ENCODE measurements at places on chromosomes 12 and 14. TPM values are rescaled to one million over a fixed set of nuclear protein-coding genes. Genes with fewer than 3 reads are reported as not detected.
A peak's percentile ranks its signal among the peaks of the same experiment; 100 is the strongest.

- DNase-seq, result no peak
Observed at GRCh38 chr12:54937376-54937775, 47.2 kb downstream of the TESPA1 start.

DNA sequence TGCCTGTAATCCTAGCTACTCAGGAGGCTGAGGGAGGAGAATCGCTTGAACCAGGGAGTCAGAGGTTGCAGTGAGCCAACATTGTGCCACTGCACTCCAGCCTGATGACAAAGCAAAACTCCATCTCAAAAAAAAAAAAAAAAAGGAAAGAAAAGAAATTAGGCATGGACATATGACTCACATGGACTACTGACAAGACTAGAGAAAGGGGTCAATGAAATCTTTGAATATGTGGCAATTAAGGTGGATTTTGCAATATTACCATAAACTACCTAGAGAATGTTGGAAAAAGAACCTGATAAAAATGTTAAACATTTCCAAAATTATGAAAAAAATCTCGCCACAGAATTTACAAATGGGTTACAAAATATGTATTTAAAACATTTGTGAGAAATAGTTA lies 873.6 kb downstream of the C12orf50 start:
- no peak for DNase-seq

- no peak for DNase-seq
Observed at GRCh38 chr12:52394836-52395405, 9.5 kb upstream of the KRT84 start.

GRCh38 chr12:87861791-87862190 lies 167.4 kb downstream of the C12orf50 start:
- no peak for DNase-seq

DNA sequence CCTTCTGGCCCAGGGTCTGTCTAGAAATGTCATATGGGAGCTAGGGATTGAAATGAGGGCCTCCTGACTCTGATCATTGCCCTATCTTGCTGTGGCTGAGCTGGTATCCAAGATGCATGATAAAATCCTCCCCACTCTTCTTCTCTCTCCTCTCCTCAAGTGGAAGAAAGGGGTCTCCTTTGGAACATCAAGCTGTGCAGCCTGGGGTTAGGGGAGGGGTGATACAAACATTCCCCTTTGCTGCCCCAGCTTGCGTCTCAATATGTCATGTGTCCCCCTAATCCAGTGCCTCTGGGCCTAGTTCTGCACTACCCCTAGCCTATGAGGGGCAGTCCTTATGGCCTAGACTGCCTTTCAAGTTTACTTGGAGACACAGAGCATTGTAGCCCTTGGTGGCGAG lies 8.5 kb downstream of the RDH16 start:
- no peak for DNase-seq

DNA sequence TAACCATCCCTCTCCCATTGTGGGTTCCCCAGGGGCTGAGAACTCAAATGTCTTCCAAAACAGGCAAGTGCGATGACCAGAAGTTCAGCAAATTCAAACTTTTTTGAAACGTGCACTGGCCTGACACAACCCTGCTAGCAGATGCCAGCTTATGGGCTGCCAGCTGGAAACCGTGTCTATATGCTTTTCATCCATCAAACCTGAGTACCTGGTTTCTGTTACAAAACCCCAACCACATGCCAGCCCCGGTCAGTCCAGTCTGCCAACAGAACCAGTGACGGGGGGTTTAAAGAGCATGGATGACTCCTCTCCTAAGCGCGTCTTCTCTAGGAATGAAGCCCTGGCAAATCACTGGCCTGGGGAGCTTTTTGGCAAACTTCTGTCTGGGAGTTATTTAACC lies 189.7 kb downstream of the TTC7B start:
- DNase-seq, result no peak

GRCh38 chr12:8446642-8447547 lies 8.9 kb upstream of the CLEC6A start:
- DNase-seq, result no peak

GRCh38 chr12:12460935-12461922 lies 101.4 kb downstream of the DUSP16 start:
- DNase-seq, result no peak

GRCh38 chr12:89657066-89657465 lies 51.6 kb downstream of the ATP2B1 start:
- DNase-seq, result no peak

DNA sequence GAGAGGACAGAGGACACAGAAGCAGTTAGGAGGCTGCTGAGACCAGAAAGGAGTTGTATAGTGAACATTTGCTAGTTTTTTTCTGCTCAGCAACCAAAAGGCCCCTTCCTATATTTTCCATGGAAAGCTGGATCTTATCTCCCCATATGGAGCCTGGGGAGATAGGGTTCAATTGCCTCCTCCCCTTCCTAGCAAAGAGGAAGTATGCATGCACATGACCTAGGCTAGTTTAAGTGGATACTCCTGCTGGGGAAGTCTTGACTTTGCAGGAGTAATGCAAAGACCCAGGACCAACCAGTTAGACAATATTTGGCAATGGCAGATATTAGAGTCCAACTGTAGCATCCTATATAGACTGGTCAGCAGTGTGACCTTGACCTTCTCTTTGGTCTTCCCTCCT lies 15.1 kb downstream of the CHD8 start:
- no peak for DNase-seq

- no peak for DNase-seq
Observed at GRCh38 chr14:84225268-84225667, 1304.7 kb upstream of the FLRT2 start.

DNA sequence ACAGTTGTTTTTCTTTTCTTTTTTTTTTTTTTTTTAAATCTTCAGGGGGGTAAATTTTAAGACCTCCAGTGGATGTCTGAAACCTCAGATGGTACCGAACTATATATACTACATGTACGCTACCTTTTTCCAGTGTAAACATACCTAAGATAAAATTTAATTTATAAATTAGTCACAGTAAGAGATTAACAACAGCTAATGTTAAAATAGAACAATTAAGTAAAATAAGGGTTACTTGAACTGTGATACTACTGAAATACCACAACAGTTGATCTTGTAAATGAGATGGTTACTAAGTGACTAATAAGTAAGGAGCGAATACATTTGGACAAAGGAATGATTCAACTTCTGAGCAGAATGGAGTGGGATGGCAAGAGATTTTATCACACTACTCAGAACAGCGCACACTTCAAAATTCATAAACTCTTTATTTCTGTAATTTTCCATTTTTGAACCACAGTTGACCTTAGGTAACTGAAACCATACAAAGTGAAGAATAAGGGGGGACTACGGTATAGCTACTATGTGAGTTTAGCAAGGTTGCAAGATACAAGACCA lies 80.5 kb upstream of the PCED1B start:
- DNase-seq, result no peak

GRCh38 chr12:107522692-107523477 lies 162.7 kb upstream of the PWP1 start:
- no peak for DNase-seq

- peak; percentile 15 for DNase-seq
Observed at GRCh38 chr12:94062796-94063635, 85.4 kb upstream of the PLXNC1 start.

GRCh38 chr12:123078120-123078465 lies 72.8 kb downstream of the PITPNM2 start:
- no peak for DNase-seq

DNA sequence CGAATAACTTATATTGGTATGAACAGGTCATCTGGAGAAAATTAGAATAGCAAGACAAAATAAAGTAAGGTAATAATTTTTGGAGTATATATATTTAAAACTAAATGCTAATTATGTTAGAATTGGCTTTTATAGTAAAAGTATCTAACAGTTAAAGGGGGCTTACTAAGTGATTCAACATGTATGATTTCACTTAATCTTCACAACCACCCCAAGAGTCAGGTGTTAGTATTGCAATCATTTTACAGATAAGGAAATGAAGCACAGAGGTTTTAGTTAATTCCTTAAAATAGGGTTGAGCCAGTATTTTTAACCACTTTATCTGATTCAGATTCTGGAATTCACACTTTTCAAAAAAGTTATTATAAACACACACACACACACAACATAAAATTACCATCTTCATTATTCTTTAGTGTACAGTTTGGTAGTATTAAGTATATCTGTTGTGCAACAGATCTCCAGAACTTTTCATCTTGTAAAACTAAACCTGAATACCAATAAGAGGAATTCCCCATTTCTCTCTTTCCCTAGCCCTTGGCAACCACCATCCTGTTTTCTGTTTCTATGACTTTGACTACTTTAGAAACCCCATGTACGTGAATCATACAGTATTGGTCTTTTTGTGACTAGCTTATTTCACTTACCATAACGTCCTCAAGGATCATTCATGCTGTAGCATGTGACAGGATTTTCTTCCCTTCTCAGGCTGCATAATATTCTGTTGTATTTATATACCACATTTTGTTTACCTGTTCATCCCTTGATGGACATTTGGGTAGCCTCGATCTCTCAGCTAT lies 12.5 kb downstream of the A2M start:
- no peak for DNase-seq

DNA sequence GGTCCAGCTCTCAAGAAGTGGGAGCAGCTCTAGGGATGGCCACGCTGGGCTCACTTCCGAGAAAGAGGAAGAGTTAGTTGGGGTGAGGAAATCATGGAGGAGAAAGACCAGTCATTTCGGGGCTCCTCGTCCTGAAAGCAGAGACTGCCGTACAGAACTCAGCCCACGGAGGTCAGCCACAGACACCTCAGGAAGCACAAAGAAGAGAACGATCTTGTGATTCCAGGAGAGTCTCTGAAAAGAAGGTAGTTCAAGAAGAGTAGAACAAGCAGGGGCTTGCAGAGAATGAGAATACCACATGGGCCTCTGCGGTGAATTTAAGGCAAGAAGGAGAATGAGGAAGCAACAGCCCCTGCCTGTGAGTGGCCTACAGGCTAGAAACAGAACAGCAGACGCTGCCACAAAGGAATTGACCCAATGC lies 311.9 kb downstream of the CACNA1C start:
- no peak for DNase-seq

- no peak for DNase-seq
Observed at GRCh38 chr12:20282401-20282800, 85.9 kb upstream of the PDE3A start.

- no peak for DNase-seq
Observed at GRCh38 chr14:64987438-64987767, 708 bp downstream of the FNTB start.

GRCh38 chr12:106975993-106976658 lies 10.8 kb downstream of the MTERF2 start:
- DNase-seq, result no peak

DNA sequence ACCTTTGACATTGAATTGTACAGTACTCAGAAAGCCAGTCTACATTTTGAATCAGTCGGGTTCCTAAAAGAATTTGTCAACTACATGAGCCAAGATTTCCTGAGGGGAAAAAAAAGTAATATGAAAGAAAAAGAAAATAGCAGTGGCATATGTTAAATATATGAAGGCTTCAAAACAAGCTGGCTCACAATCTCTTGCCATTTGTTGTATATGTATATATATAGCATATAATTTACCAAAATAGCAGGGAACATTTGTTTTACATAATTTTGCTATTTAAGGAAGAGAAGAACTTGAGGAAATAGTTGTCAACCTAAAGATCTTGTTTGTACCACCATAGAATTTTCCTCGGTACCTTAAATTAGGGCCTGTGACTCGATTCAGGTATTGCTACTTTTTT lies 16.9 kb downstream of the SVOP start:
- no peak for DNase-seq

DNA sequence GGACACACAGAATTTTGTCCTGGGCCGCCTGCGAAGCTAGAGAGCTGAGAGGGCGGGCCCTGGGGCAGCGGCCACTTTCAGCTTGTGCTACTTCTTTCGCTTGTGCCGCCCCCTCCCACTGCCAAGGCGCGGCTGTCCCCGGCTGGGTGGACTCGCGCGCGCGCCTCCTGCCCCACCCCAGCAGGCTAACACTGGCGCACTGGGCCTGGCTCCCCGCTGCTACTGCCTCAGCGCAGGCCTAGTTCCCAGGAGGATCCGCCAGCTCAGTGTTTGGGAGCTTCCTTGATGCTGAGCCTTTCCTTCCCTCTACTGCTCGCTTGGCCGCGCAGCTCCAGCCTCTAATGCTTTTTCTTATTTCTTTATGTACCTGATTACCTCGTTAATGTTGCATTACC lies 27.4 kb upstream of the METAP2 start:
- peak; percentile 34 for DNase-seq

GRCh38 chr12:63129927-63130326 lies 21.1 kb downstream of the AVPR1A start:
- no peak for DNase-seq

GRCh38 chr12:1044696-1045095 lies 53.7 kb downstream of the ERC1 start:
- DNase-seq, result no peak

DNA sequence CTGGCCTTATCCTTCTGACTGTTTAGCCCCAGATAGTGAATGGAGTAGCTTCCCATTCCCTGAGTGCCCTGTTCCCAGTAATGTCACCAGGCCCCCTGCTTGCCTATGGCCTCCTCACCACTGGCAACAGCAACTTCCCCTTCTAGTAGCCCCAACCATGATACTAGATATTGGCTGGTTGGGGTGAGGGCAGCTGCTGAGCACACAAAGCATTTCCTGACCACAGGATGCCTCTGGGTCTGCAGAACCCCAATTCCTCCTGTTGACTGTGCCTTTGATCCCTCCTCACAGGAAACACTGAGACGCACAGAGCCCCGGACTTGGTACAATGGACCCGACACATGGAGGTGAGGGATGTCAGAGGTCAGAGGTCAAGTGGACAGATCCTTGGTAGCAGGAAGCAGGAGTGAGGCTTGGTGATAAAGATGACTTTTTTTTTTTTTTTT lies 597 bp downstream of the SOAT2 start:
- no peak for DNase-seq

DNA sequence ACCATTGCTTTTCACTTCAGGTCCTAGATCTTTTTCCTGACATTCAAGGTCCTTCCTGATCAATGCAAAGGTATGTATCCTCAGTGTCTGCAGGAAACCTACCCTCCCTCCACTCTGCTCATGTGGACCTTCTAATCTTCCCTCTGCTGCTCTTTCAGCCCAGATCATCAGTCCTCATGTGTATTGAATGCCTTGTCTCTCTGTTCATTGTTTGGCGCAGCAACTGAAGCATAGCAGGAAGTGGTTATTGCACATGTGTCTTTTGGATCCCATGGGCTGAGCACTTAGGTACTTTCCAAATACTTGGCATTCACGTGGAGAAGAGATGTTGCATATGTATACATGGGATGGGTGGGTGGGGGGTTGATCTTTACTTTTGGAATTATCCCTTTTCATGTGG lies 4.3 kb upstream of the NIN start:
- no peak for DNase-seq

The ZNF891 gene
- 3.1 TPM for total RNA-seq

The NUAK1 gene
- total RNA-seq, result 9.1 TPM

The CCDC175 gene
- not detected for total RNA-seq

The SLC25A47 gene
- total RNA-seq, result not detected

The RNASE2 gene
- not detected for total RNA-seq

The NTN4 gene
- total RNA-seq, result 62.0 TPM

The RNASE3 gene
- not detected for total RNA-seq

The MYG1 gene
- total RNA-seq, result 25.7 TPM

The KDM2B gene
- 26.5 TPM for total RNA-seq

The POTEM gene
- total RNA-seq, result not detected

The M6PR gene
- total RNA-seq, result 57.3 TPM
